ENCODE measurements at places on chromosomes 16 and 17. TPM values are rescaled to one million over a fixed set of nuclear protein-coding genes. Genes with fewer than 3 reads are reported as not detected.

OXLD1 gene
- polyA plus RNA-seq, result 76.0 TPM

DOC2A gene
- polyA plus RNA-seq, result 1.3 TPM

- DNase-seq, result no peak
- no peaks in the 10 kb centered on the region for H3K36me3 ChIP-seq
- H3K27ac ChIP-seq, result no peak overlapping the region
- H3K4me3 ChIP-seq, result no peak overlapping the region
These were observed 264.6 kb upstream of the KCNJ16 start for GRCh38 chr17:69810326-69810965.

- peaks cover 4% of the 10 kb centered on the region for H3K36me3 ChIP-seq
- peaks cover 32% of the 10 kb centered on the region for H3K27me3 ChIP-seq
- no peaks in the 10 kb centered on the region for H3K4me1 ChIP-seq
- no peak for DNase-seq
These were observed 3.2 kb downstream of the B3GNT9 start for GRCh38 chr16:67147437-67148140.

GRCh38 chr16:70662991-70663523 lies 16.7 kb downstream of the IL34 start:
- H3K36me3 ChIP-seq, result peaks cover 70% of the 10 kb centered on the region

DNA sequence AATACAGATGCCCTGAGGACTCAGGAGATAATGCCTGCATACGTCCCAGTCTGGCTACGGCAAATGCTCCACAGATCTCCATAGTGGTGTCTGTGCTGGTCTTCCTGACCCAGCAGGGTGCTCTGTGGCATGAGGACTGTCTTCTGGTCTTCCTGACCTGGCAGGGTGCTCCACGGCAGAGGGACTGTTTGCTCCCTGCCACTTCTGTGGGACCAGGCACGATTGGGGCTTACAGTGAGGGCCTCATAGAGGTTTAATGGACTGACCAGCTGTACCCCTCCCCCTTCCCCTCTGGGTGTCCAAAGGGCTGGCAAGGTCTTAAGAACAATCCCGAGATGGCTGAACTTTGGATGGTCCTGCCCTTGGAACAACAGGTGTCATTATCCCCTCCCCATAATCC lies 123.1 kb downstream of the C16orf78 start:
- H3K4me1 ChIP-seq, result no peaks in the 10 kb centered on the region
- H3K4me3 ChIP-seq, result no peak overlapping the region
- no peak for DNase-seq
- no peaks in the 10 kb centered on the region for H3K36me3 ChIP-seq

DNA sequence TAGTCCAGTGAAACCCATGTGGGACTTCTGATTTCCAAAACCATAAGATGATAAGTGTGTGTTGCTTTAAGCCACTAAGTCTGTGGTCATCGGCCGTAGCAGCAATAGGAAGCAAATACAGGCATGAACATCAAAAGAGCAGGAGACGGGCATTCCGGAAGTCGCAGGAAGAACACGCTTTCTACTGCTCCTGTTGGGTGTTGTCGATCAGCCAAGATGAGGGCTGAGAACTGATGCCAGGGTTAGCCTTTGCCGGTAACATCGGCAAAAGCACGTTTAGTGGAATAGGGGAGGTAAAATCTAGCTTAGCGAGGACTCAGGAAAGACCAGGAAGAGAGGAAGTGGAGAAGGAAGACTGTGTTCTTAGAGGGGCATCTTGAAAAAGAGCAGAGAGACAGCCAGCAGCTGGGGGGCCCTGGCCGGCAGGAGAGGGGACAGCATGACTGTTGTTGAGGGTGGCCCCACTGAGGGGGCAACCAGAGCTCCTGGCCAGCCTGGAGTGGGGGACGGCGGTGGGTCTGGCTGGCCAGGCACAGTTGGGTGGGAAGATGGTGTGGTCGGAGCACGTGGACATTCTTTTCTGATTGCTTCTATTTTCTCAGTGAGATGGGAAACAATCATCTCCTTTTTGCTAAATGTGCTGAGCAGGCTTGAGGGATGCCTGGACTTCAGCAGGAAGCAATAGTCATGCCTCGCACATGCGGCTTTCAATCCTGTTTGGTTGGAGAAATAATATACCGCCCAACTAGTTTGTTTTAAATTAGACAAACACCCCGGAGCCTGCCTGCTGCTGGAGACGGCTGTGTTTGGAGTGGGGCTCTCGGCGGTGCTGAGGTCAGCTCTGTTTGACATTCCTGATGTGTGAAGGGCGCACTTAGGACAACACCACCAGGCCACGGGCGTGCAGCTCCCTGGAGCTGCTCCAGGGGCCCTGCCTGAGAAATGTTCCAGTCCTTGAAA lies 109.9 kb downstream of the METRNL start:
- no peaks in the 10 kb centered on the region for H3K27me3 ChIP-seq
- no peak overlapping the region for H3K4me3 ChIP-seq
- no peaks in the 10 kb centered on the region for H3K36me3 ChIP-seq
- DNase-seq, result no peak
- peak overlapping the region; percentile 21 for H3K27ac ChIP-seq
- no peaks in the 10 kb centered on the region for H3K4me1 ChIP-seq

DNA sequence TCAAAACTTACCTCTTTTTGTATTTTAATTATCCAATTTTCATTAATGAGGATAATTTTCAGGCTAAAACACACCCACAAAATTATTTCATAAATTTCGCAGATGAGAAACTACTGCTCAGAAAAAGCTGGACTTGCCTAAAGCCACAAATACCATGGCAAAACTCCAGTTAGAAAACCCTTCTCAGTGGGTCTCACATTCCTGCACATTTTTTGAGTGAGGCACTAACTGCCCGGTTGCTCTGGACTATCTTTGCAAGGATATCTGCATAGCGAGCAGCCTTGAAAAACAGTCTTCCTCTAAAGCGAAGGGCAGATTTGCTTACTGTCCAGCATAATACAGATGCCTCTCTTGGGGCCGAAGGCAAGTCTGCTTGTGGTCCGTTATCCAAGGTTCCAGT lies 9.8 kb downstream of the MPHOSPH6 start:
- no peaks in the 10 kb centered on the region for H3K27me3 ChIP-seq
- H3K4me1 ChIP-seq, result no peaks in the 10 kb centered on the region
- no peak overlapping the region for H3K27ac ChIP-seq
- DNase-seq, result no peak
- H3K36me3 ChIP-seq, result peaks cover 14% of the 10 kb centered on the region

DNA sequence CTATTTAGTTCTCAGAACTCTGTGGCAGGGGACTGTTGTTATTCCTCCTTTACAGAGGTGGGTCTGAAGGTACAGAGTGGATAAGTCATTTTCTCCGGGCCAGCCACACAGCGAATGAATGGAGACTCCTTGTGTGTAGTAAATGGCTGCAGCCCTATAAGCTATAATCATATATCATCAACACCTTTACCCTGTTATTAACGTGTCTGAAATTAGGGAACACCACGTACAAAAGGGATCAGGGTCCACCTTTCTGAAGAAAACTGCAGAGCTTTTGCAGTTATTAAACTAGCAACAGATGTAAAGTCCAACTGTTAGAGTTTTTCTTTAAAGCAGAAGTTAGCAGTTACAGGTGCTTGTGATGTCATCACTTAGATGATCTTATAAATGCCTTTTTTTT lies 696.7 kb downstream of the MAF start:
- no peaks in the 10 kb centered on the region for H3K36me3 ChIP-seq
- H3K27me3 ChIP-seq, result no peaks in the 10 kb centered on the region
- peak; percentile 83 for DNase-seq
- no peak overlapping the region for H3K4me3 ChIP-seq
- no peak overlapping the region for H3K27ac ChIP-seq
- peaks cover 3% of the 10 kb centered on the region for H3K4me1 ChIP-seq

DNA sequence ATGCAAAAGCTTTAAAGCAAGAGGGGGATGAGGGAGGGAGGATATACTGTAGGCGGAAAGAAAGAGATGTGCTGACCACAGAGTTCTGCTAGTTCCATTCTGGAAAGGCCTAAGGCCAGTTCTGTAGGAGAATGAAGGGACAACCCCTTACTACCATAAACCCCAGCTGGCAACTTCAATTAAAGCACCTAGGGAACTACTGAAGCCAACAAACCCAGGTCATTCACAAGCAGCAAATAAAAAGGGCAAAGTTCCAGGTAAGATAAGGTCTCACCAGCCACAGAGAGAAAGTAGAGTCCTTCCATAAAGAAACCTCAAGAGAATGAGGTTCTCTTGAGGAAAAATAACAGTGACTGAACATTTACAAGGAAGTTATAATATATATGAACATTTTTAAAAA lies 12.8 kb downstream of the TERF2 start:
- H3K36me3 ChIP-seq, result peaks cover 20% of the 10 kb centered on the region
- H3K27ac ChIP-seq, result peak overlapping the region; percentile 64
- H3K4me1 ChIP-seq, result no peaks in the 10 kb centered on the region

Data from small intestine (tissue), 16 donors.